ENCODE measurements at places on chromosomes 7 and 10. TPM values are rescaled to one million over a fixed set of nuclear protein-coding genes. Genes with fewer than 3 reads are reported as not detected.

NAT16 gene
- total RNA-seq: not detected

ACTR3C gene
- 4.8 TPM for total RNA-seq

NODAL gene
- not detected for total RNA-seq

GIMAP7 gene
- total RNA-seq: 89.7 TPM

FZD1 gene
- not detected for total RNA-seq

SFMBT2 gene
- 49.5 TPM for total RNA-seq

MOGAT3 gene
- total RNA-seq: not detected

SUGCT gene
- total RNA-seq: 0.61 TPM

DNA sequence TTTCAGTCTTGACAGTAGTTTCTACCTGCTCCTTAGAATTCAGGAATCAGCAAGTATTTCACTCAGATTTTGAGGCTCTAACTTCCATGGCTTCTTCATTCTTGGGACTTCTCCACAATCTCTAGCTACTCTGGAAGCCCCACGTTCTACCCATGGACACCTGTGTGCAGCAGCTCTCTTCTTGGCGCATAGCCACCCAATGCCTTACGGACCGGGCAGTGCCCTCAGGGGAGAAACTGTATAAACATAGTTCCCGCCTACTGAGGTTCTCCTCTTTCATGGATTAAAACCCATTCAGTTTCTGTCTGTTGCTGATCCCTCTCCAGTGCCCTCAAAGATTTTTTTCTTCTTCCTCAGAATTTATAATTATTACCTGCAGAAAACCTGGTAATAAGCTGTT, 177.1 kb downstream of the SORCS1 start:
- no peaks in the 10 kb centered on the region for H3K36me3 ChIP-seq
- H3K27me3 ChIP-seq: no peaks in the 10 kb centered on the region
- DNase-seq: no peak
- no peak overlapping the region for H3K27ac ChIP-seq
- no peak overlapping the region for H3K4me3 ChIP-seq
- no peaks in the 10 kb centered on the region for H3K4me1 ChIP-seq

DNA sequence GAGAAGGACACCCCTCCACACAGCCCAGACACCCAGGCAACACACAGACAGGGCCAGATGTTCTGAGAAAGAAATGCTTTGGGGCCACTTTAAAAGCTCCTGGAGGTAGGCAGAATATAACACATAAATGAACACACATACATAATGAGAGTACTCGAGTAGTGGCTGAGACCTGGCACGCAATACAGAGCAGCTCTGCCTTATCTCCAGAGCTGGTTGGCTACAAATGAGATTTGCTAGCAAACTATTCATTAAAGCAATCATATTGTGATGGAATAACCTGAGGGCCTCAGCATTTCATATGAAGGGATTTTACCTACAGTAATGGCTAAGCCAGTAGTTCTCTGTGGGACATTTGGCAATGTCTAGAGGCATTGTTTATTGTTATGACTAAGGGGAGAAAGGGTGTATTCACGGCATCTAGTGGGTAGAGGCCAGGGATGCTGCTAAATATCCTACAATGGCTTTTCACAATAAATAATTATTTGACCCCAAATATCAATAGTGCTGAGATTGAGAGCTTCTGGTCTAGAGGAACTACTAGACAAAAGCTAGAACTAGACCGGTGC, 5.5 kb upstream of the IMPDH1 start:
- no peaks in the 10 kb centered on the region for H3K36me3 ChIP-seq
- H3K27ac ChIP-seq: no peak overlapping the region
- H3K4me1 ChIP-seq: peaks cover 4% of the 10 kb centered on the region

DNA sequence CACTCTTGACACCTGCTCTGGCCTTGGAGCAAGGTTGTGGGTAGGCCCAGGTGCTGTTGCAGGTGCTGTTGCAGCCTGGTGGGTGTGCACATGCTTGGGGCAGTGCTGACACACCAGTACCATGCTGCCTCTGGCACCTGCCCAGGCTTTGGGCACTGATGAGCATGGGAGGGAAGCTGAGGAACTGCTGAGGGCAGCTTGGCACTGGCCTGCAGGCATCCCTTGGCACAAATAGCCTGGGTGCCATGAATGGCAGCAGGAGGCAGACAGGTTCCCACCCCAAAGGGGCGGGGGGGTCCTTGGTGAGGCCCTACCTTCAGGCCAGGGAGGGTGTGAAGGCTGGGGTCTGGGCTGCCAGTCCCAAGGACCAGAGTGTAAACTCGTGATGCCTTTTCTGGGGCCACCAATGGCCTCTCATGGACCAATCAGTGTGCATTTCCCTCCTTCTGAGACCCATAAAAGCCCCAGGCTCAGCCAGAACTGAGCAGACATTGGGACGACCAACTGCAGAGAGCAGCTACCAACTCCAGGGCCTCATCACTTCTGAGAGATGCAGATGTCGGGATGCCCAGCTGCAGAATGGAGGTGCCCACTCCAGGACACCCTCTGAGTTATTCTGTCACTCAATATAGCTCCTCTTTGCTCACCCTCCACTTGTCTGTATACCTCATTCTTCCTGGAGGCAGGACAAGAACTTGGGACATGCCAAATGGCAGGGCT, 547.4 kb downstream of the ZWINT start:
- H3K4me1 ChIP-seq: no peaks in the 10 kb centered on the region
- no peak for DNase-seq
- no peak overlapping the region for H3K4me3 ChIP-seq
- no peak overlapping the region for H3K27ac ChIP-seq
- no peaks in the 10 kb centered on the region for H3K27me3 ChIP-seq

DNA sequence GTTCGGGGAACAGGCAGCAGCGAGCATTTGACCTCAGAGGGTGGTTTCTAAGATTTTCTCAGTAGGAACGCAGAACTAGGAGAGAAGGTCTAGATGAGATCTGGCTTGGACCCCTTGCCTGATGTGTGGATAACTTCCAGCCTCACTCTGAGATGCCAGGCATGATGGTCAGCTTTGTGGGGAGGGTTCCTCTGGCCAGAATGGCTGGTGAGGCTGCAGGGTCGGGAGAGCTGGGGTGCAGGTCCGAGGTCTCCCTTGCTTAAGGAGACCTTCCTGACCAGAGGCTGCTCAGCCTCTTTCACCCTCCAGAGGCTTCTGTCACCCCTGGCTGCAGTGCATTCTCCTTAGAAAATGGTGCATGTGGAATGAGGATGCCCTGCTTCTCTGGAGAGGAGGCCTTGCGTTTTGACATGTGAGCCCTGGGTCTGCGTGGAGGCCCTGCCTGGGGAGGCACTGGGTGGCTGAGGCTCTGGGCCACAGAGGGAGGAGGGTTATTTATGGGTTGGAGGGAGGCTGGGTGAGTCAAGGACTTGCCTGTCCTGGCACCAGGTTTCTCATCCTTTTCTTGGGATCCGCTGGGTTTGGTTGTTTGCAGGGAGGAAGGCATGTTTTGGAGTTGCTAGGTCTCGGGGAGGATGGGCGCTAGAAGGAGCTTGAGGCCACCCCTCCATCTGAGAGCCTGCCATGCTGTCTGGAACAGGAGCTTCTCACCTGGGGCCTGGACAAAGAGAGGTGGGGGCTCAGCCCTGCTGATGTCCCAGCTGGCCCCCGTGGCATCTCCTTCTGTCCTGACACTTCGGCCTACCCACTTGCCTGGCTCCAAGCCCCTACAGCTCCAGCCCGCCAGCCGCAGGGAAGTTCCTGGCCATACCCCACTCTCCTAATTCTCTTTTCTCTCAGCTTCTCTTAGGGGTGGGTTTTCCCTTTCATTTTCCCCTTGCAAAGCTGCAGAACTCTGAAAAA, 3.9 kb downstream of the FAM241B start:
- H3K4me3 ChIP-seq: no peak overlapping the region
- H3K4me1 ChIP-seq: no peaks in the 10 kb centered on the region
- H3K27me3 ChIP-seq: peaks cover 2% of the 10 kb centered on the region
- H3K36me3 ChIP-seq: no peaks in the 10 kb centered on the region

DNA sequence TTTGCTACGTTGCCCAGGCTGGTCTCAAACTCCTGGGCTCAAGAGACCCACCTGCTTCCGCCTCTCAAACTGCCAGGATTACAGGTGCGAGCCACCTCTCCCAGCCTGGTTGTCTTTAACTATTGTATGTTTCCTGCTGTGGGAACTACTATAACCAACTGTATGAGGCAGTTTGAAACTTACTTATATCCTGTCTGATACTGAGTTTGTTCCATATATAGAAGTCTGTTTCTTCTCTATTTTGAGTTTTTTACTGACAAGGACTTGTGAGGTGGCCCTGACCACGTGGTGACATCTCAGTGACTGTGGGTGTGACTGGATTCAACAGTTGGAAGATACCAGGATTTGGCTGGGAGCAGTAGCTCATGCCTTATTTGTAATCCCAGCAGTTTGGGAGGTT, 14.2 kb downstream of the FBH1 start:
- H3K4me3 ChIP-seq: no peak overlapping the region
- peaks cover 21% of the 10 kb centered on the region for H3K4me1 ChIP-seq
- DNase-seq: no peak
- H3K27ac ChIP-seq: peak overlapping the region; percentile 68

- H3K4me3 ChIP-seq: no peak overlapping the region
- peaks cover 59% of the 10 kb centered on the region for H3K27me3 ChIP-seq
Measured at GRCh38 chr10:122376364-122376961, 2.0 kb downstream of the PLEKHA1 start.

DNA sequence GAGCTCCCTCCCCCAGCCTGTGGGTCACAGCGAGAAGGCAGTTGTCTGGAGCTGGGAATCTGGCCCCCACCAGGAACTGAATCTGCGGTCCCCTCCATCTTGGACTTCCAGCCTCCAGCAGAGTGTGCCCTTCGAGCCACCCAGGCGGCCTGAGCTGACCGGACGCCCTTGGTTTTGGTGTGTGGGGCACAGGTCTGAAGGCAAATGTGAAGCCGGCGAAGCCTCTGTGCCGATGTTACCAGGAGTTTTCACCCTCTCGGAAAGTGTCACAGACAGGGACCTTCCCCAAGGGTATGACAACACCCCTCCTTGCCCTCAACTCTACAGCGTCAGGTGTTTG, 109.1 kb downstream of the DNAJB6 start:
- H3K27me3 ChIP-seq: peaks cover 8% of the 10 kb centered on the region
- H3K36me3 ChIP-seq: no peaks in the 10 kb centered on the region
- H3K4me1 ChIP-seq: no peaks in the 10 kb centered on the region

- DNase-seq: no peak
- H3K36me3 ChIP-seq: no peaks in the 10 kb centered on the region
- no peaks in the 10 kb centered on the region for H3K27me3 ChIP-seq
- H3K27ac ChIP-seq: no peak overlapping the region
- no peaks in the 10 kb centered on the region for H3K4me1 ChIP-seq
- H3K4me3 ChIP-seq: no peak overlapping the region
Measured at GRCh38 chr10:25753776-25754175, 180.3 kb upstream of the MYO3A start.

- peak overlapping the region; percentile 25 for H3K4me3 ChIP-seq
- no peaks in the 10 kb centered on the region for H3K27me3 ChIP-seq
- peak overlapping the region; percentile 90 for H3K27ac ChIP-seq
- DNase-seq: no peak
- H3K36me3 ChIP-seq: peaks cover 7% of the 10 kb centered on the region
Measured at GRCh38 chr10:88830643-88831268, 20.9 kb downstream of the ANKRD22 start.

DNA sequence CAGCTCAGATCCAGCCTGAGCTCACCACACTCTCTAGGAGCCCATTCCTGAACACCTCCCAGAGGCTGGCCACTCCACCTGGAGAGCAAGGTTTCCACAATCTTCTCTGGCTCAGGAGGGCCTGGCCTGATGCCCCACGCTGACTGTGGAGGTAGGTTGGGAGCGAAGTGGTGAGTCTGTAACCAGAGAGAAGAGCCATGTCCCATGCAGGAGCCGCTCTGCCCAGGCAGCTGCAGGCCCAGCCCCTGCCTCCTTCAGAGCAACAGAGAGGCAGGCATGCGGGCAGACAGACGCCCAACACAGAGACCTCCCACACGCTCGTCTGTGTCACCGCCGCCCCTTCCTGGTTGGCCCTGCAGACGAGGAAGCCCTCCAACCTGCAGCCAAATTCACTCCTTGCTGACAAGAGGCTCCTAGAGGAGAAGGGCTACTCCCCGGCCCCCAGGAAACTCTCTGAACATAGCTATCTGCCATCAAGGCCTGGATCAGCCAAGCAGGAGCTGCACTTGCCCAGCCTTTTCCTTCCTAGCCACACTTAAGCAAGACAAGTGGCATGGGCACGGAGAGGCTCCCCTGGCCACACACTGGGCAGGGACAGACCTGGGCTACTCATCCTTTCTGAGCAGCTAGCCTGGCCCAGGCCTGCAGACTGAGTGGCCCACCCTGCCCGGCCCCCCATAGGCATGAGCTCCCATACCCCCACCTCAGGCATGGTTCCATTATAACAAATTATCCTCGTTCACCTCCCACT, 101.9 kb downstream of the GRID1 start:
- H3K27me3 ChIP-seq: peaks cover 34% of the 10 kb centered on the region
- no peak overlapping the region for H3K4me3 ChIP-seq
- H3K36me3 ChIP-seq: no peaks in the 10 kb centered on the region
- no peak overlapping the region for H3K27ac ChIP-seq
- DNase-seq: peak; percentile 19

DNA sequence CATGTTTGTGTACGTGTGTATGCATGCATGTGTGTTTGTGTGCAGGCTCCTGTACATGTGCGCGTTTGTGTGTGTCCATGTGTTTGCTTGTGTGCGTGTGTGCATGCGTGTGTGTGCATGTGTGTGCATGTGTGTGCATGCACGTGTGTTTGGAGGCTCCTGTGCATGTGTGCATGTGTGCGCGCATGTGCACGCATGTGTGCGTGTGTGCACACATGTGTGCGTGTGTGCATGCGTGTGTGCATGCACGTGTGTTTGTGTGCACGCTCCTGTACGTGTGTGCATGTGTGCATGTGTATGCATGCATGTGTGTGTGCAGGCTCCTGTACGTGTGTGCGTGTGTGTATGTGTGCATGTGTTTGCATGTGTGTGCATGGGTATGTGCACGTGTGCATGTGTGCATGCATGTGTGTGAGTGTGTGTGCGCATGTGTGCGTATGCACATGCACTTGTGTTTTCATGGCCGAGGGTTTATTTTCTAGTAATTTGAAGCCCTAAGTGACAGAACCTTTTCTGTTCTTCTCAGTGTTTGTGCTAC, 59.2 kb downstream of the INPP5A start:
- no peak overlapping the region for H3K4me3 ChIP-seq
- no peak for DNase-seq
- peaks cover 17% of the 10 kb centered on the region for H3K4me1 ChIP-seq
- H3K27me3 ChIP-seq: peaks cover 5% of the 10 kb centered on the region

GRCh38 chr10:35217455-35217854, 90.8 kb downstream of the CREM start:
- peak overlapping the region; percentile 43 for H3K27ac ChIP-seq
- no peaks in the 10 kb centered on the region for H3K27me3 ChIP-seq
- DNase-seq: no peak

GRCh38 chr7:139855498-139856270, 26.6 kb downstream of the TBXAS1 start:
- H3K27ac ChIP-seq: no peak overlapping the region
- H3K27me3 ChIP-seq: no peaks in the 10 kb centered on the region
- no peak overlapping the region for H3K4me3 ChIP-seq
- no peaks in the 10 kb centered on the region for H3K36me3 ChIP-seq
- peaks cover 16% of the 10 kb centered on the region for H3K4me1 ChIP-seq
- DNase-seq: no peak

Data from activated CD8-positive, alpha-beta memory T cell treated with anti-CD3 and anti-CD28 coated beads, Interleukin-2, amount 10 ng/mL, durations not matched to agents 7 days and 5 days (primary cell).